ENCODE measurements at places on chromosomes 6 and 20.
A peak's percentile ranks its signal among the peaks of the same experiment; 100 is the strongest.

DNA sequence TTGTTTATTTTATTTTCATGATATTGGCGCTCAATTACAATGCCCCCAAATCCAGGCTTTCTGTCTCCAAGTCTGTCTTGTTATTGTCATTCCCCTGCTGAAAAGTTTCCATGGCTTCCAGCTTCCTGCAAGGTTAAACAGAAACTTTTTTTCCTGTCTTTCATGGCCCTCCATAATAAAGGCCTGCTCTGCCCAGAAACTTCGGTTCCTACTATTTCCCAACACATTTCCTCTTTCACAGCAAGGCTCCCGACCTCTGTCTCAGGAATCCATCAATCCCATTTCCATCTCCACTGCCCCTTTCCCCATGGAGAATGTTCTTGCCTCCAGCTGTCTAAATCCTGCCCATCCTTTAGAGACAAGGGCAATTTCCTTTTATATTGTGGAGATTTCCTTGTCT is 365.2 kb upstream of the JARID2 start:
- DNase-seq: no peak

- DNase-seq: peak; percentile 63
These were observed 13.2 kb downstream of the QKI start for GRCh38 chr6:163427498-163428254.

DNA sequence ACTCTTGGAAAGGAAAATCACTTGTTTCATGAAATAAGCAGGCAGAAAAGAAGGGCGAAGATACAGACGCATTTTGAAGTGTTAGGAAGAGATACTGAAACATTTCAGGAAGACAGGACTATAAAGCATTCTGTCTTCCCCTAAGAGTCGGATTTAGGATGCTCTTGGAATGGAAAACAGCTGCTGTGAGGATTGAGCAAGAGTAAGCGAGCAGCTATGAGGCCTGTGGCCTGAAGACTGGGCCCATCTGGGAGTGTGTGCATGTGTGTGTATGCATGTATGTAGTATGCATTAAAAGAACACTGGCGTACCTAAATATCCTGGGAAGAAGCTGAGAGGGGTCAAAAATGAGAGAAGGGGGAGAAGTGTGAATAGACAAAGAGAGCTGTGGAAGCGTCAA is 83.6 kb downstream of the SIM1 start:
- DNase-seq: no peak

- no peak for DNase-seq
These were observed 143.3 kb upstream of the HDDC2 start for GRCh38 chr6:125445054-125445453.

DNA sequence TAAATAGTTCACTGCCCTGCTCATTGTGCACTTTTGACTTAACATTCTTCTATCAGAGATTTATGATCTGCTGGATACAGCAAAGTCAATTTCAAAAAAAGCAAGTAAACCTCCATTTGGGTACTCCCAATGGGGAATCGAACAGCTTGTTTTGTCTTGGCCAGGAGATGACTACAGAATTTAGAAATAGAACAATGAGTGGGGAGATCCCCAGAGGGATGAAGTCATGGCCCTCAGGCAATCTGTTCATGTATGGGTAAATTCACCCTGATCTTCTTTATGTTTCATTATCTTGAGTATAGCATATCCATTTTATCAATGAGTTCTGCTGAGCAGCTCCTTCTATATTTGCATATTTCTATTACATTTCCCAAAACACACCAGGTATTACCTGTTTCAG is 1681.9 kb downstream of the HACE1 start:
- no peak for DNase-seq

DNA sequence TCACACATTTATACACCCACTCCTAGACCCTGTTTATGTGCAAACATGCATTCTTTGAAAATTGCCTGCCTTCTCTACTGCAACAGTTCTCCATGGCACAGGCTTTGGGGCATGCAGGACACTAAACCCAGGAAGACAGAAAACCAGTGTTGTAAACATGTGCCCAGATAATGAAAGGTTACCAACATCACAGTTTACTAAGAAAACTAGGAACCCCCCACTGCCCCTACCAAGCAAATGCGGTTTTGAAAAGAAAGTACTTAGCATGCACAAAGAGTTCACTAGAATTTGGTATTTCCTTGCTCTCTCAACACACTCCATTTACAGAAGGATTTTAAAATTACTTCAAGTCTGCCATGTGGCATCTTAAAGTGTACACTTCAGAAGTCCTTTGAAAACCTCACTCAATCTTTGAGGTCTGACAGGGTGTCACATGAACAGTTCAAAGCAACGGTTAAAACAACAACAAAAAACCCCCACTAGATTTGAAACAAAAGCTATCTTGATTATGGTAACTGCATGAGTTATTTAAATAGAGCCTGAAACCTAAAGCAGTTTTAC is 245.0 kb downstream of the GMPR start:
- no peak for DNase-seq

DNA sequence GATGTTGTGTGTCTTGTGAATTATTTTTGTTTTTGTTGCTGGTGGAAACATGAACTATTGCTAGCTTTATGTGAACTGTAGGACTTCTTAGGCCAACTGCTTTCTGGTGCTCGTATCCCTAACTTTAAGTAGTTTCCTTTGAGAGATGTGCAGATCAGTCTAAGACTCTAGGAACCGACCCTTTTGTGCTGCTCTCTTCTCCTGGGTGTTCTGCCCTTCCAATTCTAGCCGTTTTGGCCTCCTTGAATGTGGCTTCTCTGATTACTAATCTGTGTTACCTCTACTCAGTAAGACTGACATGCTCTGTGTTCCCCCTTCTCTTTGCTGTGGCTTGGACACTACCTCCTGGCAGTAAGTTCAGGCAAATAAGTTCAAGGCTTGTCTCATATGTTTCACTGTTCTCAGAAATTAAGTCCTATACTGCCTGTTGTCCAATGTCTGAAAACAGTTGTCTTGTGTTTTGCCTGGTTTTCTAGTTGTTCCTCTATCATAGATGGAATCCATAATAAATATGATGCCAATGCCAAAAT is 58.0 kb downstream of the FOXO3 start:
- no peak for DNase-seq

- no peak for DNase-seq
These were observed 153.2 kb downstream of the MAFB start for GRCh38 chr20:40535816-40536215.

DNA sequence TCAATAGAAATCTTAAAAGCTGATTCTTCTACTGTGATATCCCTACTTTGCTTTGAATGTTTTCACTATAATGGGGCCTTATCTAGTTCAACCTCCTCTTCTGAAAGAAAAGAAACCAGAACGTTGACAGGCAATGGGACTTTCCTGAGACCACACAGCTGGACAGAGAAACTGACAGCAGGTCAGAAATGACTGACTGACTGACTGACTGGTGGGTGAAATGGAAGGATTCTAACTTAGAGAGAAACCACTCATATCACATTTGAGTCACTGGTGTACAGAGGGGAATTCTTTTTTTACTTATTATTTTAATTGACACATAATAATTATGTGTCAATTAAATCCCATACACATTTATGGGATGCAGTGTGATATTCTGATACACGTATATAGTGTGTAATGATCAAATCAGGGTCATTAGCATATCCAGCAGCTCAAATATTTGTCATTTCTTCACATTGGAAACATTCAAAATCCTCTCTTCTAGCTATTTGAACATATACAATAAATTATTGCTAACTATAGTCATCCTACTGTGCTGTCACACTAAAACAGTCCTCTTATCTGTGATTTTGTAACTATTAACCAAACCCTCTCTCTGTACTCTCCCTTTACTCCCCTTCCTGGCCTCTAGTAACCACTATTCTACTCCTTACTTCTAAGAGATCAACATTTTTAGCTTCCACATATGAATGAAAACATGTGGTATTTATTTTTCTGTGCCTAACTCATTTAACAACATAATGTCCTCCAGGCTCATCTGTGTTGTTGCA is 64.8 kb upstream of the NRSN1 start:
- DNase-seq: no peak

- DNase-seq: peak; percentile 52
These were observed 901 bp downstream of the KCNK15 start for GRCh38 chr20:44746367-44747165.

DNA sequence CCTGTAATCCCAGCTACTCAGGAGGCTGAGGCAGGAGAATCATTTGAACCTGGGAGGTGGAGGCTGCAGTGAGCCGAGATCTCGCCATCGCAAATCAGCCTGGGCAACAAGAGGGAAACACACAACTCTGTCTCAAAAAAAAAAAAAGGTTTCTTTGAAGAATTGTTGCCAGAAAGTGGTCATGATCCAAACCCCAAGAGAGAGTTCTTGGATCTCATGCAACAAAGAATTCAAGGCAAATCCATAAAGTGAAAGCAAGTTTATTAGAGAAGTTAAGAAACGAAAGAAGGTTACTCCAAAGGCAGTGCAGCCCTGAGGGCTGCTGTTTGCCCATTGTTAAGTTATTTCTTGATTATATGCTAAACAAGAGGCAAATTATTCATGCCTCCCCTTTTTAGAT is 14.5 kb upstream of the KIFC1 start:
- DNase-seq: no peak

DNA sequence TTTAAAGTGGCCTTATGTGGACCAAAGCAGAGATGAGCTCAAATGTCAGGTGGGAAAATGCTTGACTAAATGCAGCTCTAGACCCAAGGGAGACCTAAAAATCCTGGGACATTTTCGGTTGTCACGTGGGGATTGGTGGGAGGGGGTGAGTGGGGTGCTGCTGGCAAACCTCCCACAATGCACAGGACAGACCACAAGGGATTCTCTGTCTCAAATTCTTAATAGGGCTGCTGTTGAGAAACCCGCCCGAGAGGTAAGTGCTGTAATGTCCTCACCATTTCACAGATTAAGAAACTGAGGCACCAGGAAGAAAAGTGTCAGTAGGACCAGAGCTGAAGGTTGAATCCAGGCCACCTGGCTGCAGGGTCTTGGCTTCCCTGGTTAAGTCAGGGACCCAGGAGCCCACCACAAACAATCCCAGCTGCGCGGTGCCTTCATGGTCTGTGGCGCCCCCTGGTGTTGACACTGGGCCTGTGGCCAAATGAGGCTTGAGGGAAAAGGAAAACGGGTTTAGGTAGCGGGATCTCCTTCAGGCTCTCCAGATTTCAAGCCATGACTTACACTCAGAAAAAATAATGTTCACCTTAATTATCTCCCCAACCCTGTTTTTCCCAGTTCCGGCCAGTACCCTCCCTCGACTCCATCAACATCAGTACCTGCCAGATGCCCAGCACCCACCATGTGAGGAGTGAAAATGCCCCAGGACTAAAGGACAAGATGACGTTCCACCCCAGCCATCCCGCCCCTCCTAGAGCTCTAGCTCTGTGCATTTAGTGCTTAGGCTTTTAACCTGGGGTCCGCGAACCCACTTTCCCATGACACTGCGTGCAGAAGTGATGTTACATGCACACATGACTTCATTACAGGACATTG is 7.2 kb downstream of the HLA-G start:
- peak; percentile 83 for DNase-seq

GRCh38 chr20:45408646-45409213 is 641 bp downstream of the DBNDD2 start:
- DNase-seq: no peak

DNA sequence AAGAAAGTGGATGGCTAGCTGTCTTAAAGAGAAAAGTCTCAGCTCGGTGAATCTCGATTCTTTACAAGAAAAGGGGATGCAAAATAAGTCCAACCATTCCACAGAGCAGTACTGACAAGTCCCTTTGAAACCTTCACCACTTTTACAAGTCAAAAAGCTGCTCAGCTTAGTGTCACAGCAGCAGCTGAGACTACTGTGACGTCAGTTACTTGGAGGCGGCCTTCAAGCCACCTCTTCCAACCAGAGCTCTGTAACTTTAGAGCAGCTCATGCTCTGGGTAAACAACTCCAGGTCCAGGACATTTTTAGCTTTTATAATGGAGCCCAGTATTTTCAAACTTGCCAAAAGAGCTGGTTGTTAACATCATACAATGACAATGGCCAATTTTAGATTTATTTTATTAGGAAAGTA is at the start of gene KIAA0408:
KIAA0408 (minus strand) TSS at position 159 of the 411 bp plus-strand sequence. CDS start 5,408 bp downstream, outside the sequence.
- DNase-seq: peak; percentile 72

GRCh38 chr20:18287546-18287914 is 797 bp upstream of the ZNF133 start:
- no peak for DNase-seq

GRCh38 chr6:68533339-68533795 is 101.7 kb upstream of the ADGRB3 start:
- DNase-seq: no peak

DNA sequence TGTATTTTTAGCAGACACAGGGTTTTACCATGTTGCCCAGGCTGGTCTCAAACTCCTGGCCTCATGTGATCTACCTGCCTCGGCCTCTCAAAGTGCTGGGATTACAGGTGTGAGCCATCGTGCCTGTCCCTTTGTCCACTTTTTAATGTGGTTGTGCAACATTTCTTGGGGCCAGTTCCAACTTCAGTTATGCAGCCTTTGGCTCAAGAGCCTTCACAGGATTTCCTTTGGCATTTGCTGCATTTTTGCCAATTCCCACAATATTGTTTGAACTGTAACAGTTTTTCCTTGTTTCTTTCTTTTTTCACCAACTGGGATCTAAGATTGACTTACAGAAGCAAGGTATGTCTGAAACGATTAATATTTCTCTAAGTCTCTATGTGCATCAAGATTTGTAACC is 63.6 kb downstream of the EDN1 start:
- DNase-seq: no peak

GRCh38 chr6:40754461-40755045 is 167.4 kb upstream of the LRFN2 start:
- peak; percentile 53 for DNase-seq

DNA sequence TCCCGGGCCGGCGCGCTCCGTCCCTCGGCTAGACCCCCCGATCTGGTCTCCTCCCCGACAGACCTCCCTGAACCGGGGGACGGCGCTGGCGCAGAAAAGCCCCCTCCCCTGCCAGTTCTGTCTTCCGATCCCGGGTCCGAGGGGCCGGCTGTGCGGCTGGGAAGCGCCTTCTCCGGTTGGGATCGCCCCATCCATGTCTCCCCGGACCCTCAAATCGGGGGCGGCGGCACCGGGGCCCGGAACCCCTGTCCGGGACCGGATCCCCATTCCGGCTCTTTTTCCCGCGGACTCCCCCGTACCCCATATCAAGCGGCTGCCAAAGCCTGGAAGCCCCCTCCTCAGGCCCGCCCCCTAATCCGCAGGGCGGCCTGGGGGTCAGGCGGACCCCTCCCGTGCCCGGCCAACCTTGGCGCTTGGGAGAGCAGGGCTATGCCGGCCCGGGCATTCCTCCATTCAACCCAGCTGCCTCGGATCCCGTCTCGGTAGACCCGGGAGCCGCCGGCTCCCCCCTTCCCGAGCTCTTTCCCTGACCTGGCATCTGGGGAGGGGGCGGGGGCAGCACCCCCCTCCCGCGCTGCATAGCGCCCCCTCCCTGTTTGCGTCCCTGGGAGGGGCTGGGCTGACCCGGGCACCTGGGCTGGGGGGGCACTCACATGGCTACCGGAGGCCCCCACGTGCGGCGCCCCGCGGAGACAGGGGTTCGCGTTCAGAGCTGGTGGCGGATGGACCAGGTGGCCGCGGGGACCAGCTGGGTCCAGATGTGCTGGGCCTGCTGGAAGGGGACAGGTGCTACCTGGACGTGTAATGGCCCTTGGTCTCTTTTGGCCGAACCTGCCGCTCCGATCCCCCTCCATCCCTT is 643 bp downstream of the DLGAP4 start:
- peak; percentile 45 for DNase-seq

- no peak for DNase-seq
These were observed 420.9 kb upstream of the JAG1 start for GRCh38 chr20:11094711-11095110.

GRCh38 chr6:117352466-117353081 is 73.2 kb downstream of the ROS1 start:
- DNase-seq: peak; percentile 53

All from GM23338 (cell line).